Neural progenitor cell (in vitro differentiated cells): ENCODE measurements at places on chromosomes 1 and 21. TPM values are rescaled to one million over a fixed set of nuclear protein-coding genes. Genes with fewer than 3 reads are reported as not detected.
A peak's percentile ranks its signal among the peaks of the same experiment; 100 is the strongest.

The DYRK3 gene
- 21.9 and 22.7 TPM in 2 replicates for total RNA-seq

The SLC2A1 gene
- total RNA-seq = 303 and 720 TPM in 2 replicates

GRCh38 chr1:1081311-1082238 lies 7.5 kb upstream of the RNF223 start:
- no peak for DNase-seq
- H3K27ac ChIP-seq = no peak overlapping the region
- H3K36me3 ChIP-seq = no peaks in the 10 kb centered on the region
- peaks cover 7% of the 10 kb centered on the region for H3K4me1 ChIP-seq
- H3K27me3 ChIP-seq = peaks cover 12% of the 10 kb centered on the region
- H3K4me3 ChIP-seq = no peak overlapping the region

The GJA5 gene
- total RNA-seq = 0.11 and 0.12 TPM in 2 replicates

The RYR2 gene
- 0.28 and 0.90 TPM in 2 replicates for total RNA-seq

- H3K4me1 ChIP-seq = no peaks in the 10 kb centered on the region
- H3K27me3 ChIP-seq = no peaks in the 10 kb centered on the region
- H3K27ac ChIP-seq = no peak overlapping the region
- DNase-seq = no peak
- H3K36me3 ChIP-seq = no peaks in the 10 kb centered on the region
Measured at GRCh38 chr1:170048515-170048914, 26.0 kb downstream of the KIFAP3 start.

The RGS4 gene
- 0.43 and 0.77 TPM in 2 replicates for total RNA-seq

The AGRN gene
- total RNA-seq = 34.1 and 142 TPM in 2 replicates

DNA sequence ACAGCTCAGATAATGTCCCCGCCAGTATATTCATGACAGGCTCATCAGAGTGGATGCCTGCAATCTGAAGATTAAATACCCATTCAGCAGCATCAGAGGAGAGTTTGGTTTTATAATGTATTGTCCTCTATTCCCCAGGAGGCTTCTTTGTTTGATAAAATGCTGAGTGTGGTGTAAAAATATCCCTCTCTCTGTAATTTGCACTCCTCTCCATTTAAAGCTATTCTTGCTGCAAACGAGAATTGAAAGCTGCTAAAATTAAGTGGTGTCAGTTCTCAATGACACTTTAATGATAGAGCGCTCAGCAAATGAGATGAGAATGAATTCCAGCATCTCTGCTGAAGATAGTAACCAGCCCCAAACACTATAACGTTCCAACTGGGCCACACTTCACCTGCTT lies 205.7 kb upstream of the RRP15 start:
- no peaks in the 10 kb centered on the region for H3K36me3 ChIP-seq
- DNase-seq = no peak
- H3K4me1 ChIP-seq = peaks cover 17% of the 10 kb centered on the region
- no peak overlapping the region for H3K27ac ChIP-seq
- H3K27me3 ChIP-seq = no peaks in the 10 kb centered on the region
- H3K4me3 ChIP-seq = no peak overlapping the region

The SLAMF8 gene
- not detected in 2 replicates for total RNA-seq

DNA sequence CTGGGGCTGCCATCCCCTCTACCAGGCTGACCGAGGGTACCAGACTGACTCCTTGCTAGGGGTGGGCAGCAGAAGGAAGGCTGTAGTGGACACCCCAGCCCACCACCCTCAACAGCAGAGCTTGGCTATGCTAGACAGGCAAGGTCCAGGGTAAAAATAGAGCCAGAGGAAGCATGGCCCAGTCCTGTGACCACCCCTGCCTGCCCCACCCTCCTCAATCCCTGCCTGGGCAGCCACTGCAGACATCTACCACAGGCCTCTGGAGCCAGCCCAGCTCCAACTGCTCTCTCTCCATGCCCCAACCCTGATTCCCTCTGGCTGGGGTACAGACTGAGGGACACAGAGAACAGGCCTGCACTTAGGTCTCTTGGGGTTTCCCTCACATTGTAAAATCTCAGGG lies 1.7 kb downstream of the S100A1 start:
- H3K27ac ChIP-seq = no peak overlapping the region
- DNase-seq = no peak
- peaks cover 16% of the 10 kb centered on the region for H3K4me1 ChIP-seq
- H3K4me3 ChIP-seq = no peak overlapping the region

DNA sequence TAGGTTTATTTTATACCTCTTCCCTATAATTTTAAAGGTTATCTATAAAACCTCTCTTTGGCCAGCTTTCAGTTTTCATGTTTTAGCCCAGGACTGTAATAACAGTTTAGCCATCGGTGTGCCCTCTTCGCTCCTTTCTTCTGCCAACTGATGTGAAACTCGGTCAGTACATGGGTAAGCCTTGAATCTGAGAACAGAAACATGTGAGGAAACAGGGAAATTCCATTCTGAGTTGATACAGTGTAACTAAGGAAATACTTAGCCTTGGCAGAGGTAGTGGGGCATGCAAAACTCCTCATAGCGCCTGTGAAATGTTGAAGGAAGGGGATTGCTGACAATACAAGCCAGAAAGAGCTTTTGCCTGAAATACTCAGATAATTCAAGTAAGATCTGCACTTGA lies 465.2 kb downstream of the NCAM2 start:
- H3K4me3 ChIP-seq = no peak overlapping the region
- no peak for DNase-seq
- no peak overlapping the region for H3K27ac ChIP-seq
- H3K36me3 ChIP-seq = no peaks in the 10 kb centered on the region

- no peak overlapping the region for H3K4me3 ChIP-seq
- no peaks in the 10 kb centered on the region for H3K4me1 ChIP-seq
- H3K27me3 ChIP-seq = no peaks in the 10 kb centered on the region
- DNase-seq = no peak
- H3K36me3 ChIP-seq = no peaks in the 10 kb centered on the region
- no peak overlapping the region for H3K27ac ChIP-seq
Measured at GRCh38 chr21:17201741-17202260, 311.0 kb upstream of the CXADR start.

- no peaks in the 10 kb centered on the region for H3K36me3 ChIP-seq
- DNase-seq = no peak
- no peak overlapping the region for H3K4me3 ChIP-seq
- no peaks in the 10 kb centered on the region for H3K27me3 ChIP-seq
Measured at GRCh38 chr1:2028870-2029560, 9.9 kb downstream of the GABRD start.

- no peak overlapping the region for H3K27ac ChIP-seq
- no peak overlapping the region for H3K4me3 ChIP-seq
- no peaks in the 10 kb centered on the region for H3K27me3 ChIP-seq
- no peak for DNase-seq
- H3K36me3 ChIP-seq = no peaks in the 10 kb centered on the region
Measured at GRCh38 chr1:197076585-197076984, 9.5 kb upstream of the F13B start.

DNA sequence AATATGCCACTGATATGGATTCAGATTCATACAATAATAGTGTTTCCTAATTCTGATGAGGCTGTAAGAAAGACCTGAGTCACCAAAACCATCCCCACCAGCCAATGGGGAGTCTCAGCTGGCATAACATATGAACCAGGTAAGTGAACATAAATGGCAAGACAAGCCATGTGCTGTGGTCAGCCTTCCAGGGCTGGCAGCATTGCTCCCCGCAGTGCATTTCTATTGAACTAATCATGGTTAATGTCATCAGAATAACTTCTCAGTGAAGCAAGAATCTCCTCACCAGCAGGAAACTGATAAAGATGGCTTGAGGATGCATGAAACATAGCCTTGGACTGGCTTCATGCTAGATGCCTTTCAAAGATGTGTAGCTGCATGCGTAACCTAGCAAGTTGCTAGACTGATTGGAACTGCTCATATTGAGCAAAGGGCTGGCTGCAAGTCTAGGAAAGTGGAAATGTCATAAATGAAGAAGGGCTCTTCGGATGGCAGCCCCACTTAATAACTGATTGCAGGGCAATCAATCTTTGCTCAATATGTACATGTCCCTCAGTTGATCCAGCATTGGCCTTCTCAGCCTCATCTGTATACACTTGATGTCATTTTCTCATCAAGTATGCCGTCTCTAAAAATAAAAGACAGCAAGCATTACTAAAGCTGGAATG lies 88.0 kb downstream of the NTNG1 start:
- H3K4me1 ChIP-seq = no peaks in the 10 kb centered on the region
- H3K36me3 ChIP-seq = no peaks in the 10 kb centered on the region
- H3K4me3 ChIP-seq = no peak overlapping the region
- no peaks in the 10 kb centered on the region for H3K27me3 ChIP-seq
- H3K27ac ChIP-seq = no peak overlapping the region

DNA sequence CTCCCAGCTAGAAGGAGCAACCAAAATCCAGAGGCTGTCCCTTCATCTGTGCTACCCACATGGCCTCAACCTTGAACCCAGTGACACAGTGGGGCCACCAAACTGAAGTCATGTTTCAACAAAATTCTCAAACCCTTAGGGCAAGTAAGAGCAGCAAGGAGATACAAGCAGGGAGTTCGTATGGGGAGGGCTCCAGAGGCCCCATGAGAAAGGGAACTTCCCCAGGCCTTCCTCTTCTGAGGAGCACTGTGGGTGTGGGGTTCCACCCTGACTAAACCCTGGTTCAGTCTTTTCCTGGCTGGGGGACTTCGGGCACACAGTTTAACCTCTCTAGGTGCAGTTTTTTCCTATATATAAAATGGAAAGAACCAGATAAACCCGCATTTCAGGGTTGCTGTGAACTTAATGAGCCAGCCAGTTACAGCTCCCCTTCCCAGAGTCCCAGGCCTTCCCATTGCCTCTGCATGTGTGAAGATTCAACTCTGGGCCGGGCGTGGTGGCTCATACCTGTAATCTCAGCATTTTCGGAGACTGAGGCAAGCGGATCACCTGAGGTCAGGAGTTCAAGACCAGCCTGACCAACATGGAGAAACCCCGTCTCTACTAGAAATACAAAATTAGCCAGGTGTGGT lies 8.0 kb upstream of the THEMIS2 start:
- no peak for DNase-seq
- no peak overlapping the region for H3K4me3 ChIP-seq
- no peak overlapping the region for H3K27ac ChIP-seq
- H3K36me3 ChIP-seq = no peaks in the 10 kb centered on the region
- H3K4me1 ChIP-seq = no peaks in the 10 kb centered on the region
- H3K27me3 ChIP-seq = no peaks in the 10 kb centered on the region

DNA sequence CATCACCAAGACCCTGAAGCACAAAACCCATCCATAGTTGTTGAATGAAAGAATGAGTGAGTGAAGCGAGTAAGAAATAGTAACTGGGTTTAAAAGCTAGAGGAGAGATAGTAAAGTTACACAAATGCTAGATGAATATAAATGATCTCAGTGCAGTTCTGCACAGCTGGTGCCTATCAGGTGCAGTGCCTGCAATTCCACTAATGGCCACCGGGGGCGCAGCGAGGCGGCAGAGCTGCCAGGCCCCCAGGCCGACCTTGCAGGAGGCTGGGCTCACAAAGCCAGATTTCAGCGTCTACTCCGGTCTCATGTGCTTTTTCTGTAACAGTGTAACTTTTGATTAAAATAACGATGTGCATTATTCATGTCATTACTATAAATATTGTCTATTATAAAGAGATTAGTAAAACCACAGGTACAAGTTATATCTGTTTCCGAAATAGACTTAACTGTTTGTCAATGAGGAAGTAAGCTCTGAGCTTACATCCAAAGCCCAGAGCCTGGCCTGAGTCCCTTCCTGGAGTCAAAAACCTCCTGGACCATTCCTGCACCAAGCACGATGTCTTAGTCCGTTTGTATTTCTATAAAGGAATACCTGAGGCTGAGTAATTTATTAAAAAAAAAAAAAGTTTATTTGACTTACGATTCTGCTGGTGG lies 477.6 kb downstream of the NPHP4 start:
- H3K36me3 ChIP-seq = no peaks in the 10 kb centered on the region
- no peak overlapping the region for H3K4me3 ChIP-seq
- H3K4me1 ChIP-seq = no peaks in the 10 kb centered on the region

DNA sequence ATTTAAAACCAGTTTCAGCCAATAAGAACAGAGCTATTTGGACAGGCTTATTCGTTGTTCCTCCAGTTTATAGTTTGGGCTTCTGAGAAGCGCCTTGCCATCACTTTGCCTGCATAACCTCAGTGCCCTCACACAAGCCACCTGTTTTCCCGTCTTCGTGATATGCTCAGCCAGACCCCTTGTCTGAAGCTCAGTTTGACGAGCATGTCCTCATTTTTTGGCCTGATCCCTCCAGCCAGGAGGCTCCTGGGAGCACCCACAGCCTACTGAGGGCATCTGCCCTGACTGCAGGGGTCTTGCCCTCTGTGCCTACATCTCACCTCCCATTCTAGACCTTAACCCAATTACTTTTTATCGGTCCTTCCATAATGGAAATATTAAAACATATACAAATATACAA lies 95.3 kb downstream of the ADARB1 start:
- no peaks in the 10 kb centered on the region for H3K36me3 ChIP-seq
- no peak for DNase-seq
- H3K4me1 ChIP-seq = peaks cover 12% of the 10 kb centered on the region
- H3K4me3 ChIP-seq = no peak overlapping the region
- H3K27ac ChIP-seq = peak overlapping the region; percentile 56

DNA sequence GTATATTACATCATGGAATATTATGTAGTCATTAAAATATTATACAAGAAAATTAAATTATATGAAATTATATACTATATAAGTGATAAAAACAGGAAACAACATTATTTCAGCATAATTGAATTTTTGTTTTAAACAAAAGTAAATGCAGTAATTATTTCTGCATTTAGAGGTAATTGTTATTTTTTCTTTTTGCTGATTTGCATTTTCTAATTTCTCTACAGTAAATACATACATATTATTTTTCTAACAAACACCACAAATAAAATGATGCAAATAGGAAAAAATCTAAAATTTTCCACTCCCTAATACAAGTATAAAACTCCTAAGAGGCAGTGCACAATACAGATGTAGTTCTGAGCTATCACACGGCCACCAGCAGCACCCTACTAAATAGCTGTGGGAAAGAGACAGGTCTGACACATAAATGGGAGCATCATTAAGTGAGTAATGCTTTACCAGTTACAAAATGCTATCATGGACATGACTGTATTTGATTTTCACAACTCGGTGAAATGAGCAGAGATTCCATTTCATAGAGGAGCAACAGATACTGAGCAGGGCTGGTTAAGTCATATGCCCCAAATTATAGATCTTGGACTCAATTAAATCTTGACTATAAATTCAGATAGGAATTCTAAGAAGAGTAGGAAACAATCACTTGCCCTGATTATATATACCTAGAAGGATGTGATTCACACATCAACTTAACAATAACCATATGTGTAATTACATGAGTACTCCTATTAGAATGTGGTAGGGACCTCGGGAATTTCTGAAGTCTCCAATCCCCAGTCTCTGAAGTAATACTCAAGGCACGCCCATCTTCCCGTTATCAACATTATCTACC lies 49.0 kb downstream of the NRIP1 start:
- H3K4me1 ChIP-seq = no peaks in the 10 kb centered on the region
- no peaks in the 10 kb centered on the region for H3K36me3 ChIP-seq
- H3K27me3 ChIP-seq = no peaks in the 10 kb centered on the region
- H3K4me3 ChIP-seq = no peak overlapping the region
- DNase-seq = no peak
- H3K27ac ChIP-seq = no peak overlapping the region

GRCh38 chr1:7930645-7931445 lies 9.8 kb downstream of the TNFRSF9 start:
- no peak for DNase-seq
- no peaks in the 10 kb centered on the region for H3K27me3 ChIP-seq
- H3K36me3 ChIP-seq = no peaks in the 10 kb centered on the region
- H3K27ac ChIP-seq = no peak overlapping the region
- H3K4me3 ChIP-seq = no peak overlapping the region
- no peaks in the 10 kb centered on the region for H3K4me1 ChIP-seq

The F11R gene
- total RNA-seq = 60.0 and 69.3 TPM in 2 replicates

The ARHGEF16 gene
- total RNA-seq = 1.3 and 7.8 TPM in 2 replicates

The ANKRD35 gene
- 1.1 and 1.9 TPM in 2 replicates for total RNA-seq

GRCh38 chr1:45510972-45511527 lies 10.6 kb downstream of the PRDX1 start:
- H3K27me3 ChIP-seq = no peaks in the 10 kb centered on the region
- no peak overlapping the region for H3K27ac ChIP-seq
- no peaks in the 10 kb centered on the region for H3K4me1 ChIP-seq
- H3K36me3 ChIP-seq = peaks cover 4% of the 10 kb centered on the region
